ENCODE measurements at places on chromosomes 5 and 9.

GRCh38 chr9:87004016-87004415 is 56.7 kb upstream of the GAS1 start:
- no peak for DNase-seq

DNA sequence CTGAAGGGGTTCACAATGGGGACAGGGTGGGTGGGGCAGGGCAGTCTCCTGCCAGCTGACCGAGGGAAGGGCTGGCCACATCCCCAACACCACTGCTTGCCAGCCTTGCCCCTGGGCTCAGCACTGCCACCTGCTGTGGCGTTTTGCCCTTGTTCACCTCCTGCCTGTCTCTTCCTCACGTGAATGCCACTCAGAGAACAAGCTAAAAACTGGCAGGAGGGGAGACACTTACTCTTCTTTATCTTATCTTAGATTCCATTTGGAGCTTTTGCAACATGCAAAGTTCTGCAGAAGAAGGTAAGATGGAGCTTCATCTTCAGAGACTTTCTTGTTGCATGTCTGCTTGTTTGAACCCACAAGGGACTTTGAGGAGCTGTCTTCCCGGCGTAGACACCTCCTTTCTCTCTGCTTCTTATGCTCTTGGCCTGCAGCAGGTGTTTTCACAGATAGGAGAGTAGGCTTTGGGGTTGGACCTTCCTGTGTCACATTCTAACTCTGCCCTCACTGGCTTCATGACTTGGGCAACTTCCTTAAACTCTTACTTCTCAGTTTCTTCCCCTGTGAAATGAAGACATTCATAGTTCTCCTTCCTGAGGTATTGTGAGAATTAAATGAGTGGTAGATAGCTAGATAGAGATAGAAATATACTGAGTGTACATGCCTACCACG is 4.1 kb downstream of the LRSAM1 start:
- no peak for DNase-seq

DNA sequence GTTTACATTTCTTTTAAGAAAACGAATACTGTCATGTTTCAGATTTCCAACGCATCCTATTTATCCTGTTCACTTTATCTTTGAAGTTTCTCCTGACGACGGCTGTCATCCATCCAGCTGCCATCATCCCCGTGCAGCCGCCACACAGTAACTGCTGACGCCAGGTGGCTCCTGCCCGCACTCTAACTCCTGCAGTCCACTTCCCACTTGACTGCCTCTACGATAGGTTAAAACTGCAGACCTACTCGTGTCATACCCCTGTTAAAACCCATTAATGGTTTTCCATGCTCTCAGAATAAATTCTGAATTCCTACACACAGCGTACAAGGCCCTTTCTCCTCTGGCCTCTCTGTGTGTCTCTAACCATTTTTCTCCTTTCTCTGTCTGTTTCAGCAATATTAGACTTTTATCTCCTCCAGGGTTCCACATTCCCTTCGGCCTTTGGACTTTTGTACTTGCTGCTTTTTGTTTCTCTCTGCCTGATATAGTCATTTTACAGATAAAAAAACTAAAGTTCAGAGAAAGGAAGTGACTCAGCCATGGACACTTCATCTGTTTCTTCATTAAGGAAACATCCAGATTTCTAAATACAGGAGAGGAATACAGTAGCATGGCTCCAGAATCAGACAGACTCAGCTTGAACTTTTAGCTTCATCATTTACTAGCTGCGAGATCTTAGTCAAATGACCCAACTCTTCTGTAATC is 84.9 kb downstream of the ADAMTS12 start:
- DNase-seq: no peak

GRCh38 chr5:170266570-170267381 is 30.8 kb downstream of the LCP2 start:
- no peak for DNase-seq

- DNase-seq: no peak
Observed at GRCh38 chr5:73183481-73183891, 10.5 kb downstream of the TMEM174 start.

- DNase-seq: no peak
Observed at GRCh38 chr5:18675041-18675440, 1040.8 kb downstream of the TAF11L14 start.

DNA sequence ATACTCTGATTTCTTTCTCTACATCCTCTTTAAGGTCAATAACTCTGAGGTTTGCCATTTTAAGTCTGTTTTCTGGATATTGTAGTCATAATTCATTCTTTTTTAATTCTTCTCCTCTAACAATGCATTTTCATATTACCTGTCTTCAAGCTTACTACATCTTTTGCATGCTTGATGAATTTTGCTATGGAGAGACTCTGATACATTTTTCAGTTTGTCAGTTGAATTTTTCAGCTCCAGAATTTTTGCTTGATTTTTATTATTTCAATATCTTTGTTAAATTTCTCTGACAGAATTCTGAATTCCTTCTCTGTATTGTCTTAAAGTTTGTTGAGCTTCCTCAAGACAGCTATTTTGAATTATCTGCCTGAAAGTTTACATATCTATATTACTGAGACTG is 159.8 kb upstream of the ST8SIA4 start:
- DNase-seq: no peak
